ENCODE measurements at places on chromosomes 12 and 14.

- DNase-seq, result no peak
These were observed 102.7 kb upstream of the BCL2L14 start for GRCh38 chr12:11968048-11968383.

DNA sequence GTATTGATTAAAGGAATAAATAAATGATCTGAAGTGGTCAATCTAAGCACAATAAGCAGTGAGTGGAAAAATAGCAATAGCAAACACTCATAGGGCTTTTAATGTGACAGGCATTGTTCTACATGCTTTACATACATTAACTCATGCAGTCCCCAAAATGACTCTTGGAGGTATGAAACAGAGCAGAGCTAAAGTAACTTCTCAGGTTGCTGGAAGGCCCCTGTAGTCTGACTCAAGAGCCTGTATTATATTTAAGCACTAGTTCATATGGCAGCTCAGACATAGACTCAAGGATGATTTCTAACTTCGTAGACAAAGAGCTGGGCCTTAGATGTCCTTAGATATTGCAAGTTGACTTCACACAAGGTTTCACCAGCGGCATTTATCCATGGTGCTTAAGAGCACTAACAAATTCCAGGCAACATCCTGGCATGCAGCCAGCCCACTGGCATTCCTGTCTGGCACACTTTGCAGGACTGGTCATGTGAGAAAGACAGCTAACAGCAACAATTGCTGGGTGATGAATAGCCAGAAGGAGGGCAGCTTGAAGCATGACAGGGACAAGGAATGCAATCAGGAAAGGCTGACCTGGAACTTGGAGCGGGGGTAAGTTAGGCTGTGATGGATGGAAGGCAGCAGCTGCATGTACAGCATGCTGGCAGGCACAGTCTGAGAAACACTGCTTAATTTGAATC lies 22.9 kb upstream of the KTN1 start:
- DNase-seq, result no peak

- DNase-seq, result no peak
These were observed 13.1 kb downstream of the PPP1R12A start for GRCh38 chr12:79921786-79922185.

- DNase-seq, result peak; percentile 92
These were observed 685 bp upstream of the CDH24 start for GRCh38 chr14:23057757-23058653.

DNA sequence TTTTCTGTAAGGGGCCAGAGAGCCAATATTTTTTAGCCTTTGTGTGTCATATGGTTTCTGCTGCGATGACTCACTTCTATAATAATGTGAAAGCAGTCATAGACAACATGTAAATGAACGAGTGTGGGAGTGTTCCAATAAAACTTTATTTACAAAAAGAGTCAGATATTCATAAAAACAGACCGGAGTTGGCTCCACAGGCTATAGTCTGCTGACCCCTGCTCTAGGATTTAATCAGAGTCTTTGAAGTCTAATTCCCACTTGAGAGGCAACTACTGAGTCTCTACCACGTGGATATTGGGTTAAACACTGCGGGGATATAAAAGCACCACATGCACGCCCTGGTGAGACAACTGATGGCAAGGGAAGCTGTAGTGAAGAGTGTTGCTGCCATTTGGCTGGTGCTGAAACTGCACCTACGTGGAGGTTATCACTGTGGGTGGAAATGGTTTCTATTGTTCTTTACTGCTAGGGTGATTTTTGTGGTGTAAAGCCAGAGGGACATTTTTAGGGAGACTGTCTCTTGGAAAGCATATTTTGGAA lies 3.6 kb upstream of the NINJ2 start:
- no peak for DNase-seq

DNA sequence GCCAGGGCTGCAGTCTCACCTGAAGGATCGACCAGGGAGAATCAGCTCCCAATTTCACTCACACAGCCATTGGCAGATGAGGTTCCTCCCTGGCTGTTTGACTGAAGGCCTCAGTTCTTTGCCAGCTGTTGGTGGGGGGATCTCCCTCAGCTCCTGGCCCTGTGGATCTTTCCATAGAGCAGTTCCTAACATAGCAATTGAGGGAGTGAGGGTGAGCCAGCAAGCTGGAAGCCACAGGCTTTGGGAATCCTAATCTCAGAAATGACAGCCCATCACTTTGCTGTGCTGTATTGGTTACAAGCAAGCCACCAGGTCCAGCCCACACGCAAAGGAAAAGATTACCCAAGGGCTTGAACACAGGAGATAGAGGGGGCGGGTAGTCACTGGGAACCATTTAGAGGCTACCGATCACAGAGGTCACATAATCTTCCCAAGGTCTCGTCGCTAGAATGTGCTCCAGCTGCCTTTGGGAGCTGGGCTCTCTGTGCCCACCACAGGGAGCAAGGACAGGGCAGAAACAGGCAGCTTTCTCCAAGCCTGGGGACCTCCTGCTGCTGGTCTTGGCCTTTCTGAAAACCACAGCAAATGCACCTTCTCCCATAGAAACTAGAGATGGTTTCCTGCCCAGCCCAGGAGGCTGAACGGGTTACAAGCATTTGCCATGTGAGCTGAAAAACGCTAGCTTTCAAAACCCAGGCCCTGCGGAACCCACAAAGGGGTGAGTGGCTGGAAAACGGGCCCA lies 4.6 kb upstream of the OTUB2 start:
- no peak for DNase-seq

DNA sequence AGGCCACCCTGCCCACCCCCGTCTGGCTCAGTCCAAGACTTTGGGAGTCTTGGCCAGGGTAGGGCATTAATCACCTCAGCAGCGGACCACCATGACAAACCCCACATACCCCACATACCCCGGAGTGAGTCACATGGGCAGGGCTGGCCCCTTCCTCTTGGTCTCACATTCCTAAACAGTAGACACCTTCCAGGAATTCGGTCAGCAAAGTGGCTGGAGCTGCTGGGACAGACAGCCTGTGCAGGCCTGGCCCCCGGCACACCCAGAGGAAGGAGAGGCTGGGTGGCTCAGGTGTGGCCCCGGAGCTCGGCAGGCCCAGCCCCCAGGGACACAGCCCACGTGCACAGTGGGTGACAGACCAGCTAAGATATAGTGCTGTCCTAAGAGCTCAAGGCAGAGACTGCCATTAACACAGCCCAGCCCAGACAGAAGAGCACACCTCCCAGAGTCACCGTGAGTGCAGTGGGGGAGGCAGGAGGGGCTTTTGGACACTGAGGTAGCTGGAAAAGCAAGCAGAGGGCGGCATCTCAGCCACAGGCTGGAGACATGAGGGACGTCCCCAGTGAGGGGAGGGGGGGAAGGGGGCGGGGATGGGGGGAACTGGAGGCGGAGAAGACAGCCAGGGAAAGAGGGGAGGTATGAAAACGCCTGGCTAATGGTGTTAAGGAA lies 24.0 kb downstream of the CCDC85C start:
- DNase-seq, result peak; percentile 67

DNA sequence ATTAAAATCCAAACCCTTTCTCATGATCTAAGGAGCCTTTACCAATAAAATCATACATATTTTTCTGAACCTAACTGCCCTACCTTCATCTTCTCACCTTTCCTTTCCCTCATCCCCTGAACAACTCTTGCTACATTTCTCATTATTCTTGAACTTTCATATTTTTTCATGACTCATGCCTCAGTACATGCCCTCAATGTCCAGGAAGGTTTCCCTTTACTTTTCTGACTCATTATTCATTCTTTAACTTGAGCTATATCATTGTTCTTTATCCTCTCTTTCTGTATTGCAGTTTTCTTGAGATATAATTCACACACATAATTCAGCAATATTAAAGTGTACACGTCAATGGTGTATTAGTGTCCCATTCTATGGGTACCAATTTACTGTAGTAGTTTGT lies 231.0 kb downstream of the ALG10B start:
- no peak for DNase-seq

- no peak for DNase-seq
These were observed 81.4 kb upstream of the EEA1 start for GRCh38 chr12:93010461-93010860.

GRCh38 chr14:99395909-99396530 lies 84.6 kb downstream of the SETD3 start:
- DNase-seq, result no peak

DNA sequence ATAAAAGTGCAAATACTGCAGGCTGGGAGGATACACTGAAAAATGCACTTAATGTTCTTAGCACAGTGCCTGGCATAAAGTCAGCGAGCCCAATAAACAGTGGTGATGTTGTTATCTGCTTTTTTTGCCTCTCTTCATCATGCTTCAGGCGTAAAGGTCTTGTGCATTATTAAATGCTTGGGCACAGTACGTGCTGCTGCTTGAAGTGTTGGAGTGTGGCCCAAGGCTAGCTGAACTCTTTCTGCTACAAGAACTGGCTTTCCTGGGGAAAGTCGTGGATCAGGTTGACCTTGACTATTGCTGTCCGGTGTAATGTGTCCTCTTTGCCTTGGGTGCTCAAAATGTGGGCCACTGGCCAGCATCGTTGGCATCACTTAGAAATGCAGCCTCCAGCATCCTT lies 43.0 kb downstream of the SMOC1 start:
- no peak for DNase-seq

DNA sequence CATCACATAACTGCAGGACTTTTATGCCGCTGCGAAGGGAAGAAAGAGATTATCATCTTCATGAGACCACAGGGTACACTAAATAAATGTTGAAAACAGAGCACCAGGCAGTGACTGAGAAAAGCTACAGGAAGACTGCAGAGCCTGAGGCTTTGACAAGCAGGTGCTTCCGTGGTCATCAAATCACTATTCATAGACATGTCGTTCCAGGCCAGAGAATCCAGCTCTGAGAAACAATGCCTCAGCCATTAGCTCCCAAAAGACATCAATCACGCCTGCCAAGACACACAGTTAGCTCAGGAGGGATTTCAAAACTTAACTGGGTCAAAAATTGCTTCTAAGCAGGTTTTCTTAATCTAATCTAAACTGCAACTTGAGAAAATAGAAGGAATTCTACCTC lies 47.2 kb upstream of the GARIN6 start:
- no peak for DNase-seq

DNA sequence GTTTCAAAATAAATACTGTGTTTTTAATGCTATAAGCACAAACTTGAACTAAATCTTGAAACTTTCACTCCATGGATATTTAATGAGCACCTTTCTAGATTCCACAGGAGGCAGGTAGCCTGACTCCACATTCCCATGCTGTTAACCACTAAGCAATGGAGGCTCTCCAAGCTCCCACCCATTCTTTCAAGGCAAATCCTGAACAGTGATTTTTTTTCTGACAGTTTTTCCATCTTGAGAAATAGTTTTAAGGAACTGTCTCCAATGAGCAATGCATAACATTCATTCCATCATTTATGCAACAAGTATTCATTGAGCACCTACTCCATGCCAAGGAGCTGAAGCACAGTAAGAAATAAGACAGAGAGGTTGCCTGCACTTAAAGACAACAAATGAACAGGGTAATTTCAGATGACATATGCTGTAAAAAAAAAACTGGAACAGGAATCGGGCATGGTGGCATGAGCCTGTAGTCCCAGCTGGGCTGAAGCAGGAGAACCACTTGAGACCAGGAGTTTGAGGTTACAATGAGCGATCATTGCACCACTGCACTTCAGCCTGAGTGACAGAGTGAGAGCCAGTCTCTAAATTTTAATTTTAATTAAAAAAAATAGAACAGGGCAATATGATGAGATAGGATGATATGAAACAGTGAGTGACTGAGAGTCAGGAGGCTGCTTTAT lies 102.3 kb upstream of the CPSF6 start:
- no peak for DNase-seq
